GM12865 (cell line): ENCODE measurements at places on chromosomes 3 and 15.

GRCh38 chr3:61847784-61848462 lies 286.6 kb downstream of the PTPRG start:
- no peak for DNase-seq

- DNase-seq, result no peak
These were observed 63.7 kb downstream of the DUT start for GRCh38 chr15:48394970-48395369.

DNA sequence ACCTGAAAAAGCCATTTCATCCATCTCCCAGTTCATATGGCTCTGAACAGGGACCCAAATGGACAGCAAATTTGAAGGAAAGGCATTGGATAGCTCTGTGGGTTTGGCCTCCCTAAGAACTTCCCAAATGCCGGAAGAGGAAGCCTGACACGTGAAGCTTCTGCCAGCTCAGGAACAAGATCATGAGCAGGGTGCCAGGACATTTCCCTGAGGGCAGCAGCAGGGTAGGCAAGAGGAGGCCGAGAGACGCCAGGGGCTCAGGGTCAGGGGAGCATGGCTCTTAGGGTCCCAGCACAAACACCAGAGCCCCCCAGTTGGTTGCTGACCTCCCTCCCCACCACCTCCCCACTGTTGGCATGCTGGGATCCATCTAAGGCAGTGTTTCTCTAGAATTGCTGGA lies 187.5 kb downstream of the MEGF11 start:
- no peak for DNase-seq

- DNase-seq, result no peak
These were observed 7.2 kb upstream of the ABHD10 start for GRCh38 chr3:111971533-111972130.

GRCh38 chr3:150740733-150741496 lies 22.1 kb downstream of the SIAH2 start:
- DNase-seq, result no peak

- DNase-seq, result no peak
These were observed 278.8 kb downstream of the FOXP1 start for GRCh38 chr3:71304684-71305083.

GRCh38 chr3:21073561-21073960 lies 677.4 kb downstream of the ZNF385D start:
- DNase-seq, result no peak

DNA sequence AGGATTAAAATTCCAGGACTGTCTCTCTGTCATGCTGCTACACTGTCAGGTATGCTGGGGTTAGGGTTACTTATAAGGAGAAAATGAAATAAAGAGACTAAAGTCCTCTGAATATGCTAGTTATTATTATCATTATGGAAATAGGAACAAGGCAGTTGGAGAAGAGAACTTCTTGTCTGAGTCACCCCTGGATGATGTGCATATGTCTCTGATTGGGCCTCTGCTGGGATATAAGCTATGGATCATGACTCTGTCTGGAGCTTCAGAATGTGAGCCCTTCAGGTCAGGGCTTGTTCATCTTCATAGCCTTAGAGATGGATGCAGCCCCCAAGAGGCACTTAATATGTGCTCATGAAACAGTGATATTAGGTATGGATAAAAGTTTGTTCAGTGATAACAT lies 569.6 kb downstream of the EPHB1 start:
- DNase-seq, result no peak

DNA sequence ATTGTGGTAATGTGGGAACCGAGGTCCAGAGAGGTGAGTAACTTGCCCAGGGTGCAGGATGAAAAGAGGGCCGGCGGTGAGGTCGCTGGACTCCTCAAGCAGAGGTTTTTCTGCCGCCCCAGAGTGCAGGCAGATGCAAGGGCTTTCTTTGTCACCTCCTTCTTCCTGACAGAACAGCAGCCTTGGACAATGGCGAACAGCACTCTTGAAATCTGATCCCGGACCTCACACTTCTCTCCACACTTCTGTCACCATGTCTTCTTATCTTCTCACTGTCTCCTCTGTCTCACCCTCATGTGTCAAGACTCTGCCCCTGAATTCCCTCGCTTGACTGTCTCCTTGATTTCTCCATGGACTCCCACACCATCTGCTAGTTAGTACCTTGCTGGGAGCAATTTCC lies 15.4 kb upstream of the VPS8 start:
- no peak for DNase-seq

- DNase-seq, result peak; percentile 33
These were observed 120.5 kb downstream of the FOXB1 start for GRCh38 chr15:60124460-60125070.

DNA sequence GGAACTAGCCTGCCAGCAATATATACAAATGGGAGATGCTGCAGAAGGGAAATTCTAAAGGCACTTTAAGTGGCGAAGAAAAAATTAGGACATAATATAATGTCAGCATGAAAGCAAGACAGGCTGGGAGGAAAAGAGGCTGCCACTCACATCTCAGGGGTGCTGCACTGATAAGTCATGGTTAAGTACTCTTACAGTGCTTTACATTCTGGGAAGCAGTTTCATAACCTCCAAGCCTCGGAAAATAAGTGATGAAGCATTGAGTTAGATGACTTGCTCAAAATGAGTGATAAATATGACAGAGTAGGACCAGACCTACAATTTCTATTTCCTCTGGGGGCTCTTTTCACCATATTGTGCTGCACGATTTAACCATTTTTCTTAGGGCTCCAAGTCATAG lies 109.0 kb downstream of the HERC1 start:
- no peak for DNase-seq

DNA sequence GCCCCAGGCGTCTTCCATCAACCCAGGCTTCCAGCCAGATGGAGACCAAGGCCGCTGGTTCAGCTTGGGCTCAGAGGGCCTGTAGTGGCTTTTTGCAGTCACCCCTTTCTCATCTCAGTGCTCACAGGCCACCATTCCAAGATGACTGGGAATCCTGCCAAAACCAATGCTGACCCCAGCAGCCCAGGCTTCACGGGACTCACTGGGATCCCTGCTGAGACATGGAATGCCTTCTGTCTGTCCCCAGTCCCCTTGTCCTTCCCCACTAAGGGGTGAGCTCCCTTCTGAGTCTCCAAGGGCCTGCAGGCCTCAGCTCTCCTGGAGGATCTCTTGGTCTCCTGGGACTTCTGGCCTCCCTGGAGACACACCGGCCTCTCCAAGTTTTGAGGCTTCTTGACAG lies 77.4 kb upstream of the SEC13 start:
- DNase-seq, result no peak

GRCh38 chr3:120299403-120299802 lies 14.4 kb upstream of the GPR156 start:
- no peak for DNase-seq

DNA sequence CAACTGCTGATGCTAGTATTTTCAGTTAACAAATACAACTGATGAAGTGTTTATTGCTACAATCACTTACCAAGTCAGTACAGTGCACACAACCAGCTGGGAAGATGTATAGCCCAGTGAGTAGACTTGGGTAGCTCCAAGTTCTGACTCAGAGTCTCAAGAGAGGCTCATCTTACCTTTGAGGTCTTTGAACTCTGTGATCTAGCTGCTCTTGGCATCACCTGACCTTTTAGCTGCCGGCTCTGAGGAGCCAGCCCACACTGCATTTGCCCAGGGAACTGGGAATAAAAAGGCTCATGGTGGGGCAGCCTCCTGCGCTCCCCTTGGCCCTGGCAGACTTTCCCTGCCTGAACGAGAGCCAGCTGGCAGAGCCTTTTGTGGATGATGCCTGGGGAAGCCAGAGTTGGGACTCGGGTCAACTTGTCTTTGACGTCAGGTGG lies 82.6 kb downstream of the CEMIP start:
- DNase-seq, result no peak

DNA sequence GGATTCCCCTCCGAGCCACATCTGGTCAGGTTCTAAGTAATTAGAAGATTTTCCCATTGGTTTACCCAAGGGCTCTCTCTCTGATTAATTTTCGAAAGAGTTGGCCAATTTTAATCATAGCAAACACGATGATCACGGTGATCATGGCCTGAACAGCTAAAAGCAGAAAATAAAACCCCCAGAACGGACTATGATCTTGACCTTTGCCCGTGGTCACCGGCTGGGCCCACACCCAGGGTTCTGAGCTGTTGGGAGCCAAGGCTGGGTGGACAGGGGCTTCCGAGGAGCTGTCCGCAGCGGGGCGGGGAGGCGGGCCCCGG lies 2.6 kb downstream of the GP5 start:
- no peak for DNase-seq

- no peak for DNase-seq
These were observed 471.5 kb downstream of the FGF12 start for GRCh38 chr3:192255839-192256238.

GRCh38 chr3:107235928-107236315 lies 141.3 kb upstream of the CCDC54 start:
- DNase-seq, result peak; percentile 68

GRCh38 chr3:148173851-148174250 lies 523.9 kb upstream of the AGTR1 start:
- peak; percentile 30 for DNase-seq
